AG08395 (cell line): ENCODE measurements at places on chromosomes 12 and 14.

DNA sequence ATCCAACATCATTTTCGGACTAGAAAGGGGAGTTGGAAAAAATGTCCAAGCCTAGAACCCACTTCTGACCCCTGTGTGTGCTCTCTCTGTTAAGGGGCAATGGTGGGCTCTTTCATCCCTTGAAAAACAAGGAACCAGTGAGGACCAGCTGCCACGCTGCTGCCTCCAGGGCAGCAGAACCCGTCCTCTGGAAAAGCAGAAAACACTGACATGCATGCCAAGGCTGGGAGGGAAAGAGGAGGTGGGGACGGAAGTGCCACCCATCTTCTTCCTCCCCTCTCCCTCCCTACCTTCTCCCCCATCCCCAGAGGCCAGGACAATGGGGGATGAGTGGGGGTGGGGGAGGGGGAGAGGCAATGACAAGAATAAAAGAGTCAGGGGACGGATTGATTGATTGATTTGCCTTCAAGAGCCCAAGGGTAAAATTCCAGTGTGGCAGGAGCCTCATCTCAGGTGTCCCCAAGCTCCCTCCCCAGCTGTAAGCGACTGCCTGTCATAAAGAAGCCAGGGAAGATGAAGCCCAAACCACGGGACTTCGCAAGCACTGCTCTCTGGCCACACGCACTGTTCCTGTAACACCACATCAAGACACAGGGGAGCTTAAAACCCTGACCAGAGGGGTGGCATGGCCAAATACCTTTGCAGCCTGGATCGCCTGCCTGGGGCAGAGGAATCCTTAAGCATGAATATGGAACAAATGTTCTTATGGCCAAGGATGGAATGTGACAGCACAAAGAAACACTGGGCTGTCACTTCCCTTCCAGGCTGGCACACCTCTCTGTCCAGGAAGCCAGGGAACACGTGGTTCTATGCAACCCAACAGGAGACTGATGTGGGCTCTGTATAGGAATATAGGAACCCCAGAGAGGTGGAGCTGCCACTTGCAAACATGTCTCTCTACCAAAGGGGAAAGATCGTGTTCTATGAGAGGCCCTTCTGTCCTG, 38.9 kb upstream of the BDKRB2 start:
- no peak for DNase-seq

- no peak for DNase-seq
These were observed 10.2 kb upstream of the C12orf43 start for GRCh38 chr12:121026274-121027045.

DNA sequence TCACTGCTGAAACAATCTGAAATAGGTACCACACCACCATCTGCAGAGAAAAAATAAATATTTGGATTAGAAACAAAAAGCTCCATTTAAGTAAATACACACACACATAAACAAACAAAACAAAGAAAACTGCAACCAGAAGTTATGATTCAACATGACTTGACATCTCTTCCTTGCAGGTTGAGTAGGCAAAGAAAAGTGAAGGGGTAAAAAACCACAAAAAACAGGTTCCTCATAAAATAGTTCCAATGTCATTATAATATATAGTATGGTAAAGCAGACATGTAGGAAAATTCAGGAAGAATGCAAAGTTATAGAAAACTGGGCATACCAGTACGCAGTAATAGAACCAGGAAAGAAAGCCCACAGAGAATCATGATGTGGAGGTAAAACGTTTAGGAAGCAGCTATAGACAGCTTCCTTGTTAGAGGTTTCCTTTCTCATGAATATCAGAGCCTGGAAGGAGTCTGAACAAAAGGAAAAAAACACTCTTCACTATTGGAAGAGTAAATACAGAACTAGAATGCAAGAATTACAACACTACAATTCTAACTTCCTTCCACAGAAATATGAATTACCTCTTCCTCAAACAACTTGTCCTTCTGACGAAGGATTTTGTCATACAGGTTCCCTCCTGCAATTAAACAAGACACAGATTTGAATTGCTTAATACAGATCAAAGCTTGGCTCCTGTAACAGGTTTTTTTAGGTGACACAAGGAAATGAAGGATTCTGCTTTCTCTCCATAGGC, 6.1 kb downstream of the NEK9 start:
- no peak for DNase-seq

DNA sequence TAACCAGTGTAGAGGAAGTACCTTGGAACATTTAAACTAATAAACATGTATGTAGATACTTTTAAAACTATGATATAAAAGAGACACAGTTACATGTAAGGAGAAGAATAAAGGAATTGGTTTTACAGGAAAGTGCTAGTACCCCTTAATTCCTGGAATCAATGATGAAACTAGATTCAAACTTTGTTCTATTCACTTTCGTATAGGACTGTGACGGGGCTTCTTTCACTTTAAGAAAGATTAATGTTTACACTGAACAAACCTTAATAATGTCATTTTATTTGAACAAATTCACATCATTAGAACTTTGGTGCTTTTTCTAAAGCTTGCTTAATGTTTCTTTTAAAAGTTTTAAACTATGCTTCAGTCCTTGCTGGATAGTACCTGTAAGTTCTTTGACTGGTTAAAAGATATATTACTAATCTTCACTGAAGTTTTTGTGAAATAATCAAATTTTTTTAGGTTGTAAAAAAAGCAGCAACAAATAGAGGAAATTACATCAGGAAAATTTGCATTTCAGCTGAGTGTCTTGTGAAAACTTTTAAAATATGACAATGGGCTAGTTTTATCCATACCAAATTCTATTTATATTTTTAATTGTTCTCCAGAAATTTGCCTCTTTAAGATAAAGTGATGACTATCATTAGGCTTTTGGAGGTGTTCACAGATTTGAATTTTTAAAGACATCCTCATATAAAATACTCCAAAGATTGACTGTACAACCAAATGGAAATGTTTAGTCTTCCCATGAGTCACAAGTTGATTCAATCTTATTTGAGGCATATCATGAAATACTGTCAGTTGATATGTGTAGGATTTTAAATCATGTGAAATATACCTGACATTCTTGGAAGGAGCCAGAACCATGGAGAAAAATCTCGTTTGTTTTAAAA, 36.2 kb downstream of the PAPOLA start:
- no peak for DNase-seq

DNA sequence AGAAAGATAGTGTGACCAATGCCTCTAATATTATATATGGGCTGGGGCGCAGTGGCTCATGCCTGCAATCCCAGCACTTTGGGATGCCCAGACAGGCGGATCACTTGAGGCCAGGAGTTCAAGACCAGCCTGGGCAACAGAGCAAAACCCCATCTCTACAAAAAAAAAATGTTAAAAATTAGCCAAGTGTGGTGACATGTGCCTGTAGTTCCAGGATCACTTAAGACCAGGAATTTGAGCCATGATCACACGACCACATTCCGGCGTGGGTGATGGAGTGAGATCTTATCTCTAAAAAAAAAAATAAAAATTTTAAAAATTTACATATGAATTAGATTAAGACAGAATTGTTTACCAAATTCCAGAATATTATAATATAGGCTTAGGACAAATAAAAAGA, 12.0 kb downstream of the TM7SF3 start:
- DNase-seq = no peak

DNA sequence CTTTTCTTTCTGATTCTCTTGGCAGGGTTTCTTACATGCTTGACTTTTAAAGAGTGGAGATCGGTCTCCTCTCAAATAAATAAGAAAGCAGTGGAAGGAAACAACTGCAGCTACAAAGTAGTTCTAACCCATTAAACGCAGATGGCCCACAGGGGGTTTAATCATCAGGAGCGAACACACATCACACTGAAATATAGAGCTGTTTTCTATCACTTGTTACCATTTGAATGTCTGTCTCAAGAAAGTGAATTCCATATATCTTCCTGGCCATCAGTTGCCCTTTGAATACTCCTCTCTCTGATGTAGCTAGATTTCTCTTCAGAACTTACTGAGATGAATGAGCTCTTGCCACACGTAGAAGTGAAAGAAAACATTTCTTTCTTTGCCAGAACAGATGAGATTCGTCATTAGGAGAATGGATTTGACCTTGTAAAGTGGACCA, 29.1 kb downstream of the ALX1 start:
- DNase-seq = no peak

GRCh38 chr14:101471723-101472517, 89.4 kb upstream of the DIO3 start:
- DNase-seq = no peak

- DNase-seq = peak; percentile 5
These were observed 381.0 kb downstream of the SNAPC1 start for GRCh38 chr14:62143245-62143644.

GRCh38 chr14:80216818-80217217, 5.5 kb upstream of the DIO2 start:
- DNase-seq = no peak

- no peak for DNase-seq
These were observed 29.5 kb downstream of the NINJ2 start for GRCh38 chr12:633731-634130.

- DNase-seq = no peak
These were observed 32.7 kb upstream of the PRPF39 start for GRCh38 chr14:45051180-45051579.

GRCh38 chr14:89179891-89180404, 237.1 kb downstream of the FOXN3 start:
- no peak for DNase-seq
